ENCODE measurements at places on chromosomes 4 and X.

DNA sequence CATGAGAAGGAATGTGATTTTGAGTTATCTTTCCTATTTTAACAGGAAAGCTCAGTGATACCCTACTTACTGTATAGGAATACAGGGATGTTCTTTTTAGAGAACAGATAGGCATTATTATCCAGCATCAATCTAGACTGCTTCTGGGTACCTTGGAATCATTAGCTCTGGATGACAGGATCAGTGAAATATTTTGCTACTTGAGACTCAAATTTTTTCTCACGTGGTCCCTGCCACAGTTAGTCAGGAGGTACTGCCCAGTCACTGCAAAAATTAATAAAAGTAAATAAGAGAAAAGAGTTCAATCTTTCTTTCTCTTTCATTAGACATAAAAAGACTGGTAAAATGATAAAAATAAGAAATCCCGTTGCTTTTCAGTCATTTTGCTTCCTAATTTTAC, 5.5 kb downstream of the ZNF827 start:
- no peak for DNase-seq

DNA sequence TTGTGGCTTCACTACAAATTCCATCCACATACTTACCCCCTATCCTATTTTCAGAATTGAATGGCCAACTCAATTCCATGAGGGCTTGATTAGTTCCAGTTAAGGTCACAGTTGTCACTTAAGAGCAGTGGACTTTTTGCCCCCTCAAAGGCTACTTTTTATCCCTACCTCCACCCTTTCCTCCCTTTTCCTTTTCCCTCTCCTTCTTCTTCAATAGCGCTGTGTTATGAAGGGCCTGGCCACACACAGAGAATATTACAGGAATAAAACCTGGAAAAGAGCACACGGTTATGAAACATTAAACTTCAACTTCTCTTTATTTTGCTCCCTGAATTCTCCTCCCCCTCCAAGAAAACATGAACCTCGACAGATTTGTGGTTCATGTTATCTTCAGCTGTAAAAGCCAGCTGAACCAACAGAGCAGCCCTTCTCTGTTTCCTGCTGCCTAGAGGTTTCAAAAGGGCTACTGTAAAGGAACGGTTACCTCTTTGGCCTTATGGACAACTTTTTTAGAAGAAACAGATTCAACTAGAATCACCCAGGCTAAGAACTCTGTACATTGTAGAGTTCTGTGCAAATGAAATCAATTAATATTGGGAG, 87.0 kb upstream of the RPL34 start:
- DNase-seq = no peak

DNA sequence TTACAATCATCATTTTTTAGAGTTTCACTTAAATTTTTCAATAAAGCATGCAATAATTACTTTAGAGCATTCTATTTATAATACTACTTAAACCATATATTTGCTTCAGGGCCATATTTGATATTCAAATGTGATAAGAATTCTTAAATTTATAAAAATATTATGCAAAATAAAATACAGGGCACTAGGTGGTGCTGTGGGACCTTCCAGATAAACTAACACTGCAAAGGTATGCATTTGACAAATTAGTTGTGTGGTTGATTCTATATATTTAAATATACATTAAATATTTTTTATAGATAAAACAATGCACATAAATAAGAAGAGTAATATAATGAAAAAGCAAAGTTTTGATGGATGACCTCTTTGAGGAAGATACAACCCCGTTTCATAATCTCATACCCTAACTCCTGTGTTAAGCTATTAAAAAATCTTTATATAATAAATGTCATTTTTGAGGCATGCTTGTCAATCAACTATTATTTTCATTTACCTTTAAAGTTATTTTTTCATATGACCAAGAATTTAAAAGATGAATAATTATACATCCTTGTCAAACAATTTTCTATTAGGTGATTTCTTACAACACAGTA, 128.4 kb downstream of the REELD1 start:
- DNase-seq = peak; percentile 18

GRCh38 chr4:82525307-82525911, 36.4 kb downstream of the TMEM150C start:
- no peak for DNase-seq

DNA sequence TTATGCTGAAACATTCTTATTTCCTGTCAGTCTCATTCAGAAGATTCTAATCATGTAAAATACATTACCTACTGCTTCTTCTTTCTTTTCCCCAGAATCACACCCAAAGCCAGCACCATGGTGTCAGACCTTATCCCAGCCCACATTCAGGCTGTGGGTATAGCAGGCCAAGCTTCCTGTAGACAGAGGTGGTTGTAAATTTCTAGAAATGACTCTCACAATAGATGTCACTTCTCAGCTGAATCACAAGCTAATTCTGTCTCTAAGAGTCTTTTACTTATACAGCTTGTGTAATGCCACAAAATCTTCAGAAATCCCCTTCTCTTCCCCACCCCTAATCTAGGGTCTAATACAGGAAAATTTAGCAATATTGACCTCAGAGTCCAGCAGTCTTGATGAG, 239.6 kb downstream of the PARM1 start:
- DNase-seq = no peak

GRCh38 chr4:95155759-95156451, 392.9 kb downstream of the UNC5C start:
- DNase-seq = peak; percentile 48

GRCh38 chr4:1571165-1572009, 112.7 kb downstream of the FAM53A start:
- DNase-seq = no peak

DNA sequence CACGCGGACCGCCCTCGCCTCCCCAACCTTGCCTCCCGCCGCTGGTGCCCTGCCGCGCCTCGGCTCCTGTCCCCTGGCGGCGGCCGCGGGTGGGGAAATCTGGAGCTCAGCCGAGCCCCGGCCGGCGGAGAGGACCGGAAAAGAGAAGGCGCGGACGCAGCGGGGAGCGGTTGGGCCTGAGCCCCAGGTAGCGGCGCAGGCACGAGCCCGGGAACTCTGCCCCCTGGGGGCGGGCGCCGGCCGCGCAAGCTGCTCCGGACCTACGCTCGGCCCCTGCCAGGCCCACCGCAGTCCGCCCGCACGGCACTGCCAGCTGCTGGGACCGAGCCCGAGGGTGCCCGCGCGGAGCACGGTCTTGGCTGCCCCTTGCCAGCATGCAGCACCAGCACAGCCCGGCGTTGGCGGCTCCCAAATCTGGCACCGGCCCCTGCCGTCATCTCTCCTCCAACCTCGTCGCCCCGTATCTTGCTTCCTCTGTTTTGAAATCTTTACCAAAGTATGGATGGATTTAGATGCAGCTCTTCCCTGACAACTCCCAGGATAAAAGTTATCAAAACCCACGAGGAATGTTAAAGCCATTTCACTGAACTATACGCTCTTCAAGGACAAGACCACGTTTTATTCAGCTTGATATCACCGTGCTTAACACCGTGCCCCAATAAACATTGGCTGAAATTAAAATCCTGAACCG, at the start of gene PRSS12:
Gene PRSS12 (minus strand): TSS at position 161 of the 691 bp plus-strand sequence. CDS start 283 bp downstream, outside the sequence.
- DNase-seq = no peak

DNA sequence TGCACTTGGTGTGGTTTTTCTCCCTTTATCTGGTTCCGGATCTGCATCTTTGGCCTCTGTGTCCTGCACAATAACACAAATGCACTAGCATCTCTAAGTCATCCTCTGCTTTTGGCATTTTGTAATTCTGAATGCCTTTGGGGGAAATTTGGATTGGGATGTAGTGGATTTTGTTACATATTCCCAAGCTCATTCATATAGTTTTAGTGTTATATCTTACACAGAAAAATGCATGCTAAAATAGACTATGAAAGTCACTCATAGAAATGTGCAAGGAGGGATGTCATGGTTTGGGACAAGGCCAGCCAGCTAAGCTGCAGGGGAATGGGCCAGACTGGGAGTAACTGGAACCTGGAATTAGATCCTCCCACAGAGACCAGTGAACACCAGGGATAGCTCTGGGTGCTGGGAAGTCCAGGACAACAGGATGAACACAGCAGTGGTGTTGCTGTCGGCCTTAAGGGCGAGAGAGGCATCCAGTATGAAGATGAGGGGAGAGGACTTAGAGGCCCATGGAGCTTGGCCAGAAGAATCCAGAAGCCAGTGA, 20.1 kb downstream of the ENPP6 start:
- no peak for DNase-seq

DNA sequence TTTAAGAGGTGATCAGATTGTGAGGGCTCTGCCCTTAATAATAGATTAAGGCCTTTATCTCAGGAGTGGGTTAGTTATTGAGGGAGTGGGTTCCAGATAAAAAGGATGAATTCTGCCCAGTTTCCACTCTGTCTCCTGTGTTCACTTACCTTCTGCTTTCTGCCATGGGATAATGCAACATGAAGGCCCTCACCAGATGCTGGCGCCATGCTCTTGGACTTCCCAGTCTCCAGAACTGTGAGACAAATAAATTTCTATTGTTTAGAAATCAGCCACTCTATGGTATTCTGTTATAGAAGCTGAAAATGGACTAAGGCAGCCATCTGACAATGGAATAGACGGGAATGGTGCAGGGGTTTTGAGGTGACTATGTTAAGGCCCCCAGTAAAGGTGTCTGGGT, 6.9 kb upstream of the RELL1 start:
- DNase-seq = no peak

- no peak for DNase-seq
These were observed 246.5 kb downstream of the RAPGEF2 start for GRCh38 chr4:159349332-159349731.

- DNase-seq = no peak
These were observed 336.2 kb downstream of the SLC7A11 start for GRCh38 chr4:137905930-137906329.

DNA sequence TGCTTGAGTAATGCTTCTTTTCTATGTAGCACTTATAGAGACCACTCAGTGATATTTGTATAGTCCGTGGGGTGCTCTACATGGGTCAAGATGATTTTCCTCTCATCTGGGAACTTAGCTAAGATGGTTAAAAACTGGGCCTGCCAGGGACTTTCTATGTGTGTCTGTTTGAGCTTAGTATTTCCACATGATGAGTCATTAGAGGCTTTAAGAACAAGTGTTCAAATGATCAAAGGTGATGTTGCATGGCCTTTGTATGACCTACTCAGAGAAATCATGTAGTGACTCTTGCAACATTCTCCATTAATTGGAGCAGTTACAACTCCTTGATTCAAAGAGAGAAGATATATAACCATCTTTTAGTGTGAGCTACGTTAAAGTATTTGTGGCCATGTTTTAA, 1480.5 kb upstream of the IGFBP7 start:
- DNase-seq = no peak

GRCh38 chr4:7753931-7754465, 185.7 kb downstream of the AFAP1 start:
- no peak for DNase-seq

GRCh38 chr4:87493115-87493514, 36.1 kb downstream of the SPARCL1 start:
- no peak for DNase-seq

DNA sequence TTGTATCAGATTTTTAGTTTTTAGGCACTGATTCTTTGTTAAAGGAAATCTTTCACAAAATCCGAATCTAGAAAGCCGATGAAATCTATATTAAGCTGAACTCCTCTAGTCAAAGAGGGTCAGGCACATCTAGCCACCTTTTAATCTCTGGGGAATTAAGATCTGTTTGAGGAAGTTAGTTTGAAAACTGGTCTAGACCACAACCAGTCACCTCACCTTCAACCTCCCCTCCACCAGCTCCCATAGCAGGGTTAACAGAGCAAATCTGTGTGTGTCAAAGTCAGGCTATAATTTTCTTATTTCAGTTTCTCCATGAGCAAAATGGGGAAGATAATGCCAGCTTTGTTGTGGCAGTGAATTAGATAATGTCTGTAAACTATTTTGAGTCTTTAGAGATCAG, 110.0 kb upstream of the IGFBP7 start:
- no peak for DNase-seq

GRCh38 chr4:100497791-100498190, 20.0 kb downstream of the EMCN start:
- no peak for DNase-seq

DNA sequence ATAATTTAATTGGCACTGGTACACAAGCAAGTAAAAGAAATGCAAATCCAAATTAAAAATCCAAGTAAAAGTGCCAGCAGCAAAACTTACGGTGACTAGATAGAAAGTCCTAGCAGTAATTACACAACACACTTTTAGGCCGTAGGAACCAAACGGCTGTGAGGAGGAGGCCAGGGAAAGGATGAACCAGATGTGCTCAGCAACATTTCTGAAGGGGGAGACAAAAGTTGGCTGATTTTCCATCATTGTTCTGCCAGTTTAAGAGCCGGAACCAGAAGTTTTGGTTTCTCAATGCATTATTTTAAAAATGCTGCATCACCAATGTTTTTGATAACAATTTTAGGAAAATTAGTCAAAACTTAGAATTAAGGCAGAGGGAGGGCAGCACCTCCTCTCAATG, 68.7 kb upstream of the ENPP6 start:
- DNase-seq = no peak

- peak; percentile 71 for DNase-seq
These were observed 72.0 kb downstream of the FAT1 start for GRCh38 chr4:186651624-186652023.

- DNase-seq = no peak
These were observed 4.0 kb upstream of the SLC10A7 start for GRCh38 chr4:146525754-146526153.

DNA sequence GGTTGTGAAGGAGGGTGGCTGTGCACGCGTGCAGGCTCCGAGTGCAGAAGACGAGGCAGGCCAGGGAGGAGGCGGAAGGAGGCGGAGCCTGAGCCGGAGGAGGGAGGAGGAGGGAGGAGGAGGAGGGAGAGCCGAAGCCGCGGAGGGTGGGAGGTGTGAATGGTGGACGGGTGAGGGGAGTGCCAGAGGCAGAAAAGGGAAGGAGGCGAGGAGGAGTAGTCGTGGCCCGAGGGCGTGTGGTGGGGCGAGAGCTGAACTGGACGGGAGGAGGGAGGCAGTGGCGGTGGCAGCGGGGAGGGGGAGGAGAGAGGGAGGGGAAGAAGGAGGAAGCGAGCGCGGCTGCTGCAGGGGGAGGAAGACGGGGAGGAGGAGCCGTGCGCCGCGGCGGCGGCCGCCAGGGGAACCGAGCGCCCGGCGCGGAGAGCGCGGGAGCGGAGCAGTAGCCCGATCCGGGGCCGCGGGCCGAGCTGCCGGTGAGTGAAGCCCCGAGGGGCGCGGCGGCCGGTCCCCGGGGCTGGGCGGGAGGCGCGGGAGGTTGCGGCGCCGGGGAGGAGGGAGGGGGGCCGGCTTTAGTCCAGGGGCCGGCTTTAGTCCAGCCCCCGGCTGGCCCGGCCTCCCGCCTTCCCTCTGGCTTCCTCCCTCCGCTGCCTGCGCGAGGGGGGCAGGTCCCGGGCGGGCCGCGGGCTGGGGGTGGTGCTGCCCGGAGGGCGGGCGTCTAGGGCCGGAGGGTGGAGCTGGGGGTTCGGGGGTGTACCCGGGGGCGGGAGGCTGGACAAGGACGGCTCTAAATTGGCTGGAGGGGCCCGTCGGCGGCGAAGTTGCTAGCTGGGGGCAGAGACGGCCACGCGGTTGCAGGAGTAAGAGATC, at the start of gene TMEM164:
Gene TMEM164 (plus strand): TSS at position 815 of the 867 bp plus-strand sequence. CDS start 661 bp downstream, outside the sequence.
- DNase-seq = peak; percentile 87

GRCh38 chrX:148284056-148284455, 216.4 kb upstream of the AFF2 start:
- no peak for DNase-seq

GRCh38 chr4:15893962-15894361, 44.6 kb downstream of the FGFBP1 start:
- no peak for DNase-seq

- DNase-seq = no peak
These were observed 140.6 kb downstream of the ARSF start for GRCh38 chrX:3181846-3182245.

Data from hippocampal formation (tissue), 2 donors.